ENCODE measurements at places on chromosomes 13 and 19. TPM values are rescaled to one million over a fixed set of nuclear protein-coding genes. Genes with fewer than 3 reads are reported as not detected.

The CEACAM8 gene
- 1.6 TPM for polyA plus RNA-seq

The ACP7 gene
- polyA plus RNA-seq = not detected

The HSD11B1L gene
- 10.9 TPM for polyA plus RNA-seq

The CGB5 gene
- not detected for polyA plus RNA-seq

The SOX1 gene
- 2.4 TPM for polyA plus RNA-seq

The TTC9B gene
- 14.9 TPM for polyA plus RNA-seq

The ITGBL1 gene
- not detected for polyA plus RNA-seq

The S1PR4 gene
- polyA plus RNA-seq = not detected

The IFNL1 gene
- polyA plus RNA-seq = not detected

The C19orf85 gene
- not detected for polyA plus RNA-seq

The ZNF540 gene
- 40.2 TPM for polyA plus RNA-seq

The NANOS3 gene
- 2.2 TPM for polyA plus RNA-seq

The ERICH6B gene
- not detected for polyA plus RNA-seq

The SMAD9 gene
- 8.5 TPM for polyA plus RNA-seq

The HCST gene
- 2.0 TPM for polyA plus RNA-seq

The MYBPC2 gene
- polyA plus RNA-seq = not detected

The OLFM2 gene
- 0.45 TPM for polyA plus RNA-seq

The ZNF382 gene
- 7.0 TPM for polyA plus RNA-seq

The LHB gene
- not detected for polyA plus RNA-seq

The TMIGD2 gene
- not detected for polyA plus RNA-seq

The DENND1C gene
- polyA plus RNA-seq = not detected

The CGB8 gene
- not detected for polyA plus RNA-seq

The SRRM5 gene
- not detected for polyA plus RNA-seq

The ZNF568 gene
- polyA plus RNA-seq = 13.4 TPM

The NDFIP2 gene
- 200 TPM for polyA plus RNA-seq

The SHISA7 gene
- polyA plus RNA-seq = not detected

The PLA2G4C gene
- polyA plus RNA-seq = 27.6 TPM

The C13orf42 gene
- not detected for polyA plus RNA-seq

The CYP4F3 gene
- polyA plus RNA-seq = 0.15 TPM

The SPRED3 gene
- 0.62 TPM for polyA plus RNA-seq

The ZIC2 gene
- 16.0 TPM for polyA plus RNA-seq

The IGFL4 gene
- 6.8 TPM for polyA plus RNA-seq

Measured in Purkinje cell (primary cell).